ENCODE measurements at places on chromosomes 16 and 17.

- DNase-seq = no peak
Observed at GRCh38 chr17:21239680-21240368, 13.4 kb downstream of the NATD1 start.

GRCh38 chr16:53219371-53219770 lies 164.6 kb downstream of the CHD9 start:
- DNase-seq = no peak

DNA sequence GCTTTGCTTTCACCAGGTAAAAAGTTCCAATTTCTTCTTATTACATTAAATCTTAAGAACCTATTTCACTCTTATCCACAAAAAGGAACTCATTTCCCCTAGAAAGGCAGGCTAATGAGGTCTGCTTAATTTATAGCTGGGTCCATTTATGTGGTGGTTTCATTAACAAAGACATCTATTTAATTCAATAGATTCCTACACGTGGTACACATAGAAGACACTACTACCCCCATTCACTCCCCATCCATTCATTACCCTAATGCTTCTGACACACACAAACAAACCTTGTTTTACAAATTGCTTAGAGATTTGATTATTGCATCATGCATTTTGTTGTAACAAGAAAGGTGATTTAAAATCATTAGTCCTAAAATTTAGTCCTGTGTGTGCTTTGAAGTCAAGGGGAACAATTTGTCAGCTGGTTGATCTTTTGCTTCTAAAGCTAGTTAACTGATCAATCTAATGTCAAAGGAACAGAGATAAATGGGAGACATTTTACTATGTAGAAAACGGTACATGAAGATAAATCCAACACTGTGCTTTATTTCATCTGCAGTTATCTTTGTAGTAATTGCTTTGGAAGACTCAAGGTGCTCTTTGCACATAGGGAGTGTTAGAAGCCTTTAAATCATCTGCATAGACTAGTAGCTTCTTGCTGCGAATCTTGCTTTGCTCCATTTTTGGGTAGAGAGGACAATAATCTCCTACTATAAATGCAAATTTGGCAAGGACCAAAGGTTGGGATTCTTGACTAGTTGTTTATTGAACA lies 379.2 kb downstream of the CDH11 start:
- no peak for DNase-seq

- DNase-seq = no peak
Observed at GRCh38 chr17:80836971-80837481, 154.6 kb upstream of the CHMP6 start.

DNA sequence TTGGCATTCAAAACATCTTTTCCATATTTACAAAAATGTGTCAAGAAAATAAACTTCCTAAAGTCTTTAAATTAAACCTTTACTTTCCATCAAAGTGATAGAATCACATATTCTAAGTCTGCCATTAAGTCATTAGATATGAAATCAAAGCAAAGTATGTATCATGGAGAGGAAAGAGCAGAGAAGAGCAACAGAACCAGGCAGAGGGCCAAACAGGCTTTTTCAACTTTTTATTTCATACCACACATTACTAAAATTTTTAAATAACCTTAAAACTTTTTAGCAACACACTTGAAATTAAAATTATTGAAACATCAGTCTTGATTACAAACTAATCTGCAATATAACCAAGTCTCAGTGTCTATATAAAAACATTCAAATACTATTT lies 13.8 kb downstream of the SIAH1 start:
- DNase-seq = no peak

DNA sequence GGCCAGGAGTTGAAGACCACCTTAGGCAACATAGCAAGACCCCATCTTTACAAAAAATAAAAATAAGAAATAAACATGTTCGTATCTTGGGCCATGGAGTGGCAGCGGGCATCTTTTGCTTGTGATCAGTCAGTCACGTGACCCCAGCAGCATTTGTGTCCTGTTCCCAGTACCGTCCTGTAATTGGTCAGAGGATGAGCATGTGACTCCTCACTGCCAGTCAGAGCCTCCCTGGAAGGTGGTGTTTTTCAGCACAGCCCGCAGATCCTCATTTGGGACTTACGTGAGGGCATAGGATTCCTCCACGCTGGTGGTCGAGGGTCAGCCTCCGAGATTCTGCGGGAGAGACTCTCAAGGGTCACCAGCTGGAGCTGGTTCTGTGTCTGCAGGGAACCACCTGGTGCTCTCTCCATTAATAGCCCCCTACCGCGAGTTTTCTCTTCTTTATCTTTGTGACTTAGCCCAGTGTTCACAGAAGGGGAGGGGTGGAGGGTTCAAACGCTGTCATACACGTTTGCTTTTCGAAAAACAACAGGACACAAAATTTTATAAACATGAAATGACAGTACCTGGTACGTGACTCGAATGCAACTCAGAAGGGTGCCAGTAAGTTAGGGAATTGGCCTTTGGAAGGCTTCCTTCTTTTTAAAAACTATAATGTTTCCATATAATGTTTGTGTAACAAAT lies 17.2 kb downstream of the MRC2 start:
- no peak for DNase-seq

GRCh38 chr16:61105544-61105943 lies 930.7 kb downstream of the CDH8 start:
- no peak for DNase-seq

- DNase-seq = no peak
Observed at GRCh38 chr16:85615014-85615851, 2.1 kb downstream of the GSE1 start.

- peak; percentile 56 for DNase-seq
Observed at GRCh38 chr16:72124761-72125634, 31.4 kb downstream of the DHX38 start.

- DNase-seq = no peak
Observed at GRCh38 chr17:44416558-44417289, 27.3 kb upstream of the ITGA2B start.

DNA sequence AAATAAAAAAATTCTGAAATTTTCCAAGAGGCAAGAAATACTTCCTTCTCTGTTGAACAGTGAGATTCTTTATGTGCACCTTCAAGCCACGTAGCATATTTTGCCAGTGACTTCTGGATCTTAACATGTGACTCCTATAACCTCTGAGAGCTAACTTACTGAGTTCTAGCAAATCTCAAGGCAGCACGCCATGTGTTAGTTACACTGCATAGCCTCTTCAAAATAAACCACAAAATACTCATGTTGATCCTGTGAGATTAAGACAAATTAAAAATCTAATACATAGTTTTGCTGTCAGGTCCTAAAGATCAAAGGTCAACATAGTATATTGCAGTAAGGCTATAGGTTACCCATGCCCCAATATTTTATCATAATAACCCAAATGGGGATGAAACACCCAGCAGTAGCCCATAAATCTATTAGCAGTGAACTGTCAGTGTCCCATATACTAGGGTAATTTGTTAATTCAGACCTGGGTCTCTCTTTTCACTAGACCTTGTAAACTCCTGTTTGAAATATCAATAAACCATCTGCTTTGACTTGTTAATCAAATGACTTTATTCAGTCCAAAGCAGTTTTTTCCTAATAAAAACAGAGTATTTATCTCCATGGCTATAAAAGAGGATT lies 343.1 kb downstream of the ZFHX3 start:
- DNase-seq = no peak

- DNase-seq = no peak
Observed at GRCh38 chr16:20260215-20261009, 66.9 kb downstream of the GP2 start.
